ENCODE measurements at places on chromosomes 6 and 20.

- no peak for DNase-seq
These were observed 106.0 kb downstream of the FOXO3 start for GRCh38 chr6:108666656-108667260.

- DNase-seq: no peak
These were observed 3.2 kb upstream of the ANKRD60 start for GRCh38 chr20:58231683-58232082.

DNA sequence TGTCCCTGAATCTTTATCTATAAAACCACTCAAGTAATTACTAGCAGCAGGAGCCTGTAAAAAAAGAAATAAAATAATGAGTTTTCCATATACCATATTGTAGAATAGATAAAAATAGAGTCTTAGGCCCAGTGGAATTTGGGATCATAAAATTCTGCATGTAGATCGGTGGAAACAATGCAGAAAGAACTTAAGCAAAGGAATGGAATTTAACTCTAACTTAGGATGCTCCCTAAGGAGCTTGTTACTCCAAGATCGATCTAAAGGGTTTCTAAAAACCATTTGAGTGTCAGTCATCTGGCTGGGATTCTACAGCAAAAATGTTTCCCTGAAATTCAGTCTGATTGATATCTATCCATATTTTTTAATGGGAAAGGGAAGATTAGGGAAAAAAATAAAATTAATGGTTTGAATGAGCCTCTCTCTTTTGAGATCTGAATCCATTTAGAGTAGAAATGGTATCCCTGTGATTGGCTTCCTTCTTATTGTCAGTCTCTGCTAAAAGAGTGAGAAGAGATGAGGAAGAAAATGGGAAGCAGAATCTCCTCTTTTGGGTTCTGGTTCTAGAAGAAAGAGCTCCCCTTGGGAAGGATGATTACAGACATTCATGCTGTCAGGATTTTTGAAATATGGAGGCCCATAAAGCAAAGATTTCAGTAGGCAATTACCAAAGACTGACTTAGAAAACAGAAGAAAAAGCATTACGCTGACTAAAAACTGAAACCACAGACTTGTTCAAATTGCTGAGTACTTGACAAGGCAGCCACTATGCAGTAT, 564.3 kb upstream of the MARCKS start:
- DNase-seq: peak; percentile 22

DNA sequence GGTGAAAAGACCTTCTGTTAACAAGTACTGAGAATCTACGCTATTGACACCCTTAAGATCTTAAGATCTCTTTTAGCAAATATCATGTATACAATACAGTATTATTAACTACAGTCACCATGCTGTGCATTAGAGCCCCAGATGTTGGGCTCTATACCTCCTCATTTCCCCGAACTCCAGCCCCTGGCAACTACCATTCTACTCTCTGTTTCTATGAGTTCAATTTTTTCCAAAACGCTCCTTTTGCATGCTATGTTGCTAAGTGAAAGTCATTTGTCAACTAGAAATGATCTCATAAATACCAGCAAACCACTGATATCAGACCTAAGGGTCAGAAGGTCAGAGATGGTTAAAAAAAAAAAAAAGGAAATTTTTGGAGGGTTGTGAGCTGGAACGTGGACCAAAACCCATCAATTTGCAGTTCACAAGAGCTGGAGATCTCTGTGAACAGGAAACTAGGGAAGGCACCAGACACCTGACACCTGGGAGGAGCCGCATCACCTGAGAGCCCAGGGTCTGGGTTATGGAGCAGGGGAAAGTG, 122.0 kb upstream of the KCNK16 start:
- DNase-seq: no peak
